ENCODE measurements at places on chromosomes 1 and 21. TPM values are rescaled to one million over a fixed set of nuclear protein-coding genes. Genes with fewer than 3 reads are reported as not detected.

Gene OLIG1
- total RNA-seq, result not detected

DNA sequence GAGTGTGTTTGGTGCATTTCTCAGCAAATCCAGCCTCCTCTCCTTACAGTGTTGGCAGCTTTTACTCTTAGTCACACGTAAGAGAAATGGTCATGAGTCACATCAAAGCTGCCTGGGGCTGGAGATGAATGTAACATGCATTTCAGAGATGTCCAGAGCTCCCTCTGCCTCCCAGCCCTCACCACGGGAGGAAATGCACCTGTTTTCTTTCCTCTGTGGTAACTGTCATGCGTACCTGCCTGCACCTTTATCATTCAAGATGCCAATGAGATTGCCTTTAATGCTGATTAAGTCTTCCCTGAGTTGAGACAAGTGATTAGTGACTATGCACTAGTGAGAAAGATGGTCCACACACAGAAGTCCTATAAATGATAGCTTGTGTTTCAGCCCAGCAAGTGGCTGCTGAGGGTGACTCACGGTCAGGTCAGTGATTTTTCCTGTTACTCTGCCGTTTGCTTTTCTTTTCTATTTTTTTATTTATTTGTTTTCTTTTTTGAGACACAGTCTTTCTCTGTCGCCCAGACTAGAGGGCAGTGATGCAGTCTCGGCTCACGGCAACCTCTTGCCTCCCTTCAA lies 277.3 kb upstream of the FMN2 start:
- DNase-seq, result no peak

Gene SELENOF
- total RNA-seq, result 158 TPM

DNA sequence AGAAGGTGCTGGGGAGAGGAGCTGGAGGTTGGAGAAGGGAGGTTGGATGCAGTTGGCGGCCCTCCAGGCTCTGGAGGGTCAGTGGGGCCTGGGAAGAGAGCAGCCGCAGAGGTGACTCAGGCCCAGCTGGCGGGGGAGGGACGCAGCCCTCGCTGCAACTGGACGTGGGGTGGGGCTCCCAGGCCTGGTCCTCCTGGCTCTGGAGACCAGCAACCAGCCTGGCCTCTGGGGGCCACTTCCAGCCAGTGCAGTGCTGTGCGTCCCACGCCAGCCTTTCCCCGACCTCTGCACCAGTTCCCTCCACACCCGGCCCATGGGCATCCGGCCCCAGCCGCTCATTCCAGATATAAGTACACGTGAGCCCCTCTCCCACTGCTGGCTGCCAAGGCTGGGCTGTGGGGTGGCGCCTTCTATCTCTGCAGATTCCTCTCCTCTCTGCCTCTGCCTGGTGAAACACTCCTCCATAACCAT lies 38.0 kb upstream of the COL18A1 start:
- no peak for DNase-seq

- DNase-seq, result peak; percentile 55
These were observed 15.9 kb upstream of the RAB4A start for GRCh38 chr1:229254910-229255541.

DNA sequence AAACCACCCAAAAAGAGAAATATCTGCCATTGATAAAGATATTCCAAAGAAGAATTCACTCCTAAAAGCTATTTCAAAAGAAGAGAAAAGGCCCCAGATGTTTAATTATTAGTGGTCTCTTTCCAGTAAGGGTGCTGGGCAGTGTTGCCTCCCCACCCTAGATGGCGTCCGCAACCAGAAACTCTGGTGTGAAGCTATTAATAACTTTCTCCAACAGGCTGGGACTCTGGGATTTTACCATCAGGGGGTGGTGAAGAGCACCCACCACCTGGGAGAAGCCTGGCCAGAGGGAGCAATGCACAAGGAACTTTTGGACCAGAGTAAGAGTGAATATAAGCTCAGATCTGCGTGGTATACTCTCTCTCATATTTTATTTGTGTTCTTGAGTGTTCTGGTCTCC lies 115.4 kb upstream of the TIAM1 start:
- no peak for DNase-seq

Gene SPATA17
- 0.33 TPM for total RNA-seq

DNA sequence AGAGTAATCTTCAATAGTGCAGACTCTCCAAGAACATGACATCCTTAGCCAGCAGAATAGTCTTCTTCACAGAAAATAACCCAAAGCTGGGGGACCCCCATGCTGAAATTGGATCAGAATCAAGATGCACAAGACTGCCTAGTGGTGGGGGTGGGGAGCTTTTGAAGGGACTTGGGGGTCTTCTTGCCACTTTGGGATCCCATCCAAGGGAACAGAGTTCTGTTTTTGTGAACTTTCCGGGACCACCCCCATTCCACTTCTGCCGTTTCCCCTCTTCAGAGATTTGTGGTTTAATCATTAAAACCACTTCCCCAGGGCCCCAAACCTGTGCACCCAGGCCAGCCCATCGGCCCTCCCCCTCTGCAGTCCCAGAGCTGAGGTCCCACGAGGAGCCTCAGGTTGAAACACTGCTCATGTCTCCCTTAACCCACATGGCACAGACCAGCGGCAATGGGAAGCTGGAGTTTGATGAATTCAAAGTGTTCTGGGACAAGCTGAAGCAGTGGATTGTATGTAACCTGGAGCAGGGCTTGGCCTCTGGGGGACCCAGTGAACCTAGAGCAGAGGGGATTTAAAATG lies 44.9 kb downstream of the CAPN9 start:
- no peak for DNase-seq

Gene CD1E
- total RNA-seq, result not detected

DNA sequence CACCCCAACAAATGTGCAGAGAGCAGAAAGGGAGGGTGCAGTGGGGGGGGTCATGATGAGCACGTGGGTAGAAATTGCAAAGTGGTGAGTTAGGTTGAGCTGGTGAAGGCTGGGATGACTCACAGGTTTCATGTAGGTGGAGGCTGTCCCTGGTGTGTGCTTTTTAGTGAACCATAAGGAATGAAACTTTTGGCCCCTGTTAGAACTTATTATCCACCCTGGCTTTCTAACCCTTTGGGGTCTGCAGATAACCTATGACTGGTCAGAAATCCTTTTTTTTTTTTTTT lies 46.9 kb downstream of the DOP1B start:
- DNase-seq, result no peak

Gene OR2T2
- total RNA-seq, result not detected

GRCh38 chr1:8846263-8846662 lies 28.8 kb upstream of the RERE start:
- DNase-seq, result no peak

GRCh38 chr1:39258146-39258924 lies 53.8 kb downstream of the MACF1 start:
- peak; percentile 61 for DNase-seq

Gene EPHA2
- total RNA-seq, result not detected

DNA sequence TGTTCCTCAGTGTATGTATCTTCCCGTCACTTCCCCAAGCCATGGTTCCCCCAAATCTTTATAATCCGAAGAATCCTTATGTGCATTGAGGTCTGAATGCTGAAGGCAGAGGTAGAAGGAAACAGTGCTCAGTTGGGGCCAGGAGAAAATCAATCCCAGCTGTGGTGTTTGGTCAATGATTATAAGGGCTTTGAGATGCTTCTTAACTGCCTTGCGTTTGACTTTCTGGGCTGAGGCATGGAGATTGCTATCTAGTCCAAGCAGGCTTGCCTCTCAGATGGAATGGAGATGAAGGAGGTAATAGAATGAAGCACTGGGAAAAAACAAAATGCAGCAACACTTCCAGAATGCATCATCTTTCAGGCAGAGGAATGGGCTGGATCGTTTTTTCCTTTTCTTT lies 3.6 kb upstream of the MAP1LC3C start:
- DNase-seq, result no peak

DNA sequence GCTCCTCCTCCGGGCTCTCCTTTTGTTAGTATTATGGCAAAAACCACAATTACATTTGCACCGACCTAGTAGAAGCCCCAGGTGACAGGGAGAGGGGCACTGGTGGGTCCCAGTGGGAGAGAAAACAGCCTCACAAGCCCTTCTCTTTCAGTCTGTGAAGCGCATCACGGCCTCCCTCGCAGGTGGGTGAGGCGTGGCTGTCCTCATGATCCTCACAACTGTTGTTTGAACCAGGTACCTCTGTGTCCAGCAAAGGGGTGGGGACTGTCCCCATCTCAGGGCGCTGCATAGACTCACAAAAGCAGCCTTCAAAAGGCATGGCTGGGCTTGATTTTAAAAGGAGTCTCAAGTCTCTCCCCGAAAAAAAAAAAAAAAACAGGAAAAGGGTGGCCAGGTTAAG lies 7.9 kb upstream of the C2CD2 start:
- DNase-seq, result no peak

Gene CFHR1
- total RNA-seq, result not detected

GRCh38 chr1:70140343-70140742 lies 65.0 kb downstream of the LRRC40 start:
- DNase-seq, result no peak

Gene KCNN3
- 0.18 TPM for total RNA-seq

GRCh38 chr1:58850636-58851035 lies 66.8 kb upstream of the JUN start:
- DNase-seq, result no peak

GRCh38 chr1:202165942-202166843 lies 5.8 kb upstream of the PTPN7 start:
- no peak for DNase-seq

Gene NEGR1
- total RNA-seq, result not detected

DNA sequence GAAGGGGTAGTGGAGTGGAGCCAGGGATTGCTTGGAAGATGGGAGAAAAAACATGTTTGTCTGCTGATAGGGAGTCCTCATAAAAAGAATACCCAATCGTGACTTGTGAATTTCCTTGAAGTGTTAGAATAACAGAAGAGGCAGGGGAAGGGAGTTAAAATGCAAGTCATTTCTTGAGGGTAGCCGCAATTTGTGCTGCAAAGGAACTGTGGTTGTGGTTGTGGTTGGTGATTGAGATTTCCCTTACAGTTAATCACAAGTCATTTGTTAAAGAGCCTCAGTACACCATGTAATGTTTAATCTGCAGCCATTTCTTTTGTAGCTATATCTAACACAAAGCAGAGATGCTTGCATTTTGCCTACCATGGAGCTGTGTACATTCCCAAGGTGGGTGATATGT lies 38.5 kb upstream of the EGLN1 start:
- peak; percentile 78 for DNase-seq

DNA sequence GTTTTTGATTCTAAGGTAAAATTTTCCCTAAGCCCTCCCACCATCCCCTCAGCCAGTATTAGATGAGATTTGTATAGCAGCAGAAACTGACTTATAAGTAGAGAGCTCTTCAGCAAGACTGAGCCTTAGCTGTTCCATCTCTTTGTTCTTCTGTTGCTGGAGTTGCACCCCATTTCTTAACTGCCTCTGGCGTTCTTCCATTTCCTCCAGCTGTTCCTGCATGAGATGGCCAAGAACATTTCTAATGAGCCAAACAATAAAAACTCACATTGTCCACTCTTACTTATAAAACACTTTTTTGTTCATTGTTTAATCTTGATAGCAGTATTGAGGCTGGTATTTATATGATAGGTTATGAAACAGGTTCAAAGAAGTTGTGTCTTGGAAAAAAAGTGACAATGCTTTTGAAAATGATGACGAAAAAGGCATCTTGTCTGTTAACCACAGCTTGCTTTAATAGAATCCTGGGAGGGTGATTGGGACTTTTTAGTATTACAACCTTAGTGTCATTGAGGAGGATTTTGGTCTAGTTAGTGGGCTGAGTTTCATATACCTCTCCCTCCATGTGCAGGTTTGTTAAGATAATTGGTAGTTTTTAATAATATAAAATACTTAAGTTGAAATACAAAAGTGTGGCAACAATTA lies 18.3 kb downstream of the SYNC start:
- no peak for DNase-seq

GRCh38 chr1:195867638-195868037 lies 740.6 kb downstream of the KCNT2 start:
- DNase-seq, result no peak

GRCh38 chr21:24280596-24280995 lies 1326.7 kb downstream of the MRPL39 start:
- DNase-seq, result no peak

- DNase-seq, result no peak
These were observed 24.5 kb upstream of the SLC1A7 start for GRCh38 chr1:53166912-53167311.

- no peak for DNase-seq
These were observed 15.0 kb downstream of the CRNN start for GRCh38 chr1:152398812-152399698.

Measured in CD8-positive, alpha-beta memory T cell (primary cell).